ENCODE measurements at places on chromosomes 7 and 10.

DNA sequence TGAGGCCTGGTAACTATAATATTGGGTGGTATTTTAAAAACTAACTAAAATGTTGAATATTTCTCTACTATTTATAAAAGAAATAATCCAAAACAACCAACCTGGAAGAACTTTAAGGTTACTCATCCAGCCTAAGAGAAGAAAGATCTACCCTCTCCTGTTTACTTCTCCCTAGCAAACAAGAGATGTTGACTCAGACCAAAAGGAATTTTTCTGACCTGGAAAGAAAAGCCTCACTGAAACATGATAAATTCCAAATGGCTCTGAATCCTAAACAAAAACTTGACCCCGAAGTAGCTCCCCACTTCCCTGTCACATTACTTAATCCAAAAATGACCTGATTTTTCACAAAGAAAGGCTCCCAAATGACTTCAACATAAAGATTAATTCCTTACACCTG, 101.2 kb downstream of the PARD3 start:
- no peak for DNase-seq

- peak; percentile 80 for DNase-seq
Measured at GRCh38 chr7:90955641-90956207, 308.5 kb upstream of the FZD1 start.

- DNase-seq, result no peak
Measured at GRCh38 chr7:1804310-1804709, 134.2 kb downstream of the ELFN1 start.

- no peak for DNase-seq
Measured at GRCh38 chr7:94481279-94481678, 28.3 kb upstream of the CASD1 start.

GRCh38 chr7:132766660-132767059, 190.4 kb upstream of the PLXNA4 start:
- DNase-seq, result no peak

DNA sequence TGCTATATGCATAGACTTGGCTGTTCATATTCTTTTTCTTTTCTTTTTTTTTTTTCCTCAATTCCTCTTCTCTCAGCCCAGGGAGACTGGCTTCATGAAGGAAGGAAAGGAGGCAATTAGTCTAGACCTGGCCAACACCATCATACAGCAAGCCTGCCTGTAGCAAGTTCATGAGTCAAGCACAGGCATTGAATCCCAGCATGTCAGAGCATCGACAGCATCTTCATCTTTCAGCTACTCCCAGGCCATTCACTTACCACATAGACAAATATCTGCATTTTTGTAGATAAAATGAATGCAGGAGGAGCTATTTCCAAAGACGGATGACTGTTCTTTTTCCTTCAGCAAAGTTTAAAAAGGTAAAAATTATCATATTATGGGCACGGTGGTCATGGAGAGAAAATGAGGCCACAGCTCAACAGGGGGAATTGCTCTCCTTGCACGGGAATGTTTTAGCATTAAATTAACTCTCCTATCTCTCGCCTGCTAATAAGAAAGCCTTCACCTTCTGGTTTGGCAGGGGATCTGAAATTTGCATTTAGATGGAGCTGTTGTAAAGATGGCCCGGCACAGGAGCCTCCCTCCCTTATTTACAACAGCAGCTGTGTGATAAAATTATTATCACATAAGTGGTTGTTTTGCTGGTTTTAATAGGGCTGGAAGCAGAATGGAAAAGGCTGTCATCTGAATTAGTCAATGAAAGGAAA, 626.5 kb upstream of the AUTS2 start:
- DNase-seq, result no peak

DNA sequence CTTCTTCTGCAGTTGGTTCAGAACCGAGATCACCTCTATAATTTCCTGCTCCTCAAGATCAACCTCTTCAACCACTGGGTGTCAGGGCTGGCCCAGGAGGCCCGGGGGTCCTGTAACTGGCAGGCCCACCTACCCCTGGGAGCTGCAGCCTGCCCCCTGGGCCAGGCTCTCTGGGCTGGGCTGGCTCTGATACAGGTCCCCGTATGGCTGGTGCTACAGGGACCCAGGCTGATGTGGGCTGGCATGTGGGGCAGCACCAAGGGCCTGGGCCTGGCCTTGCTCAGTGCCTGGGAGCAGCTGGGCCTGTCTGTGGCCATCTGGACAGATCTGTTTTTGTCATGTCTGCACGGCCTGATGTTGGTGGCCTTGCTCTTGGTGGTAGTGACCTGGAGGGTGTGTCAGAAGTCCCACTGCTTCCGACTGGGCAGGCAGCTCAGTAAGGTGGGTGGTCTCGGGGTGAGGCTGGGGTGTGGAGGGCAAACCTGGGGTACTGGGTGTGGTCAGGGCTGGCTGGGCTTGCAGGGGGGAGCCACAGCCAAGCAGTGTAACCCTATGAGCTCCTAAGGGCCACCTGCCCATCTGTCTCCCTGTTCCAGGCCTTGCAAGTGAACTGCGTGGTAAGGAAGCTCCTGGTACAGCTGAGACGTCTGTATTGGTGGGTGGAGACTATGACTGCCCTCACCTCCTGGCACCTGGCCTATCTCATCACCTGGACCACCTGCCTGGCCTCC, 4.2 kb downstream of the TMEM270 start:
- DNase-seq, result peak; percentile 16

DNA sequence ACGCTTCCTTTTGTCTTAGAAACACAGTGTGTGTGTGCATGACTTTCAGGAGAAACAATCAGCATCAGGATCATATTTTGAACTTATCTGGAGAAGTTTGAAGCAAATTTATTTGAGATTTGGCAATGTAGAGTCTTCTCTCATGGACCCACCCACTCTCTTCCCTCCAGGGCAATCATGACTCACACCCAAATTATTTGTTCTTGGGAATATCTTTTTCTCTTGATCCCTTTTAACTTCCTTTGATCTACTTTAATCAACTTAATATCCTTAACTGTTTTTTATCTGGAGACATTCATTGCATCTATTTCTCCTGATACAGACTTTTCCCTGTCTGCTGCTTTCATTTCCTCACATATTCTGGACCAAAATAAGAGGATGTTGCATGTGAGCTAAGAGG, 1174.3 kb downstream of the GATA3 start:
- no peak for DNase-seq

All from NCI-H510A treated with DMSO at 0.1 percent for 48 hours (cell line).